GM04503 (cell line): ENCODE measurements at places on chromosomes 11 and 22.

DNA sequence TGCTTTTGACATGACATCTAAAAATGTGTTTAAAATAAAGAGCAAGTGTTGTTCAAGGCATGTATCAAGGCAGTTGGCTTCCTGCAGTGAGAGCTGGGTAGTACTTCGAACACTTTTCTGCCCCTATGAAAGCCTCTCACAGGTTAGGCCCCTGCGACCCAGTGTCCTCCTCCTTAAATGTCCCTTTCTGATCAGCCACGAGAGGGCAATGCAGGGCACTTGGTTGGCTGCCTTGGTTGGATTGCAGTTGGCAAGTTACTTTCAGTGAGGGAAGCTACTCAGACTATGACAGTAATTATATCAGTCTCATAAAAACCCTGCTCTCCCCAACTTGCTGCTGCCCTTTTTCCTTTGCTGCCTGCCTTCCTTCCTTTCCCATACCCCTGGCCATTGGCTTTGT, 743.8 kb downstream of the NTM start:
- no peak for DNase-seq

GRCh38 chr11:2732261-2732939, 32.6 kb upstream of the KCNQ1OT1 start:
- no peak for DNase-seq

DNA sequence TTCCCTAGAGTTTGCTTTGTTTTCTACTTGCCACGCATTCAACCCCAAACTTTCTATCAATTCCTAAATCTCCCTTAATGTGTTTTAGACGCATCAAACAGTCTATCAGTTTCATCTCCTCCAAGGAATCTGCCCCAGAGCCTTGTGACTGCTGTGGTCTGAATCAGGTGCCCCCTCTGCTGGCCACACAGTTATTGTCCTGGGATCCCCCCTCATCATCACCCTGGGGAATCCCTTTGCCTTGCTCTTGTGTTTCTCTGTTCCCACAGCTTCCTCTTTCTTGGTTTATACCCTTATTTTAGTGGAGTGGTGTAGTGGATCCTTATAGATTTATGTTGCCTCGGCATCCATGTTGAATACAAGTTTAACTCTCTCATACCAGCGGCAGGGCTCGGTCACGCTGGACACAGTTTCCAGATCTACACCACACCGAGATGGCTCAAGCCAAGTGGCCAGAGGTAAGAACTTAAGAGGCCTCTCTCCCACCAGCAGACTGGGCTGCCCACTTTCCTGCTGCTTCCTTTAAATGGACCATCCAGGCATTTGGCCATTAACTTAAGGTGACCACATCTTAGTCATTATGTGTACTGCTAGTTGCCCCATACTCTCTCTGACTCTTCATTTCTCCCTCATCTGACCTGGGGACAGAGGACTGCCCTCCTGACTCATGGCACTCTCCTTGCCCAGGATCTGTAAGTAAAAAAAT, 8.2 kb downstream of the UPB1 start:
- no peak for DNase-seq

DNA sequence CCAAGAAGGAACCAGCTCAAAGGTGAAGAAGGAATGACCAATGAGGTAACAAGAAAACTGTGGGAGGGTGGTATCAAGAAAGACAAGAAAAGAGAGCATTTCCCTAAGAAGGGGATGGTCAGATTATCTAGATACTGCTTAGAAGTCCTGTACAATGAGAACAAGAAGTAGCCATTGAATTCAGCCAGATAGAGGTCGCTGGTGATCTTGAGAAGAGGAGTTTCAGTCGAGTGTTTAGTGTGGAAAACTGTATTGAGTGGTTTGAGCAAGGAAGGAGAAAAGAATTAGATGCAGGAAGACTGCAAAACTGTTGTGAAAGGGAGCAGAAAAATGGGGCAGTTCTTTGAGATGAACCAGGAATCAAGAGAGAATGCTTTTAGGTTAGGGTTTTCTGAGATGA, 74.6 kb upstream of the FAT3 start:
- no peak for DNase-seq

- DNase-seq, result no peak
Measured at GRCh38 chr22:32338757-32339156, 18.9 kb upstream of the RFPL3 start.

DNA sequence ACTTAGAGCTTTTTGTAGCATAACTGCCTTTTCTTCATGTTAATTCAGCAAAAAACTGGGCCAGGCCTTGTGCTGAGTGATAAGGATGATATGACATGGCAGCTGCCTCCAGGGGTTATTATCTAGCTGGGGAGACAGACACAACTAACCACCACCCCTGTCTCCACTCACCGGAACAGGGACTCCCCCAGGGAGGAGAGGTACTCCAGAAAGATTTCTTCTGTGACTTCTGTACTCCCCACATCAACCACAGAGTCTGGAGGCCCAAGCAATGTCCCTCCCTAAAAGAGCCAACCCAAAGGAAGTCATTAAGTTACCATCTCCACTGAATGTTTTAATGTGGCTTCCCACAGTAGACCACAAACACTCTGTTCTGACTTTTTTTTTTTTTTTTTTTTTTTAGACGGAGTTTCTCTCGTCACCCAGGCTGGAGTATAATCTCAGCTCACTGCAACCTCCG, 14.3 kb upstream of the PMM1 start:
- DNase-seq, result no peak

- DNase-seq, result no peak
Measured at GRCh38 chr11:120703358-120704152, 192.0 kb downstream of the GRIK4 start.

DNA sequence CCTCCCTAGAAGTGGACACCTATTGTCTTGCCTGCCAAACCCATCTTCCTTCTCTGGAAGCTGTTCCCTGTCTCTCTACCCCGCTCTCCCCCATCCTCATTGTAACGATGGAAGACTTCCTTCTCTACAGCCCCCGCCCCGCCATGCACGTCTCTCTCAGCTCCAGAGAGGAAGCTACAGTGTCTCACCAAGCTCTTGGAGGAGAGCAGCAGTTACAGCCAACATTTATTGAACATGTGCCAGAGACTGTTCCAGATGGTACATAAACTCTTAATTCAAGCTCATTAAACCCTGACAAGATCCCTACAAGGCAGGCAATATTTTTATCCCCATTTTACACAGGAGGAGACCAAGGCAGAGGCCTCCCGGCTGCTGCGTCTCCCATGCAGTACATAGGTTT, 15.1 kb downstream of the MCHR1 start:
- no peak for DNase-seq

DNA sequence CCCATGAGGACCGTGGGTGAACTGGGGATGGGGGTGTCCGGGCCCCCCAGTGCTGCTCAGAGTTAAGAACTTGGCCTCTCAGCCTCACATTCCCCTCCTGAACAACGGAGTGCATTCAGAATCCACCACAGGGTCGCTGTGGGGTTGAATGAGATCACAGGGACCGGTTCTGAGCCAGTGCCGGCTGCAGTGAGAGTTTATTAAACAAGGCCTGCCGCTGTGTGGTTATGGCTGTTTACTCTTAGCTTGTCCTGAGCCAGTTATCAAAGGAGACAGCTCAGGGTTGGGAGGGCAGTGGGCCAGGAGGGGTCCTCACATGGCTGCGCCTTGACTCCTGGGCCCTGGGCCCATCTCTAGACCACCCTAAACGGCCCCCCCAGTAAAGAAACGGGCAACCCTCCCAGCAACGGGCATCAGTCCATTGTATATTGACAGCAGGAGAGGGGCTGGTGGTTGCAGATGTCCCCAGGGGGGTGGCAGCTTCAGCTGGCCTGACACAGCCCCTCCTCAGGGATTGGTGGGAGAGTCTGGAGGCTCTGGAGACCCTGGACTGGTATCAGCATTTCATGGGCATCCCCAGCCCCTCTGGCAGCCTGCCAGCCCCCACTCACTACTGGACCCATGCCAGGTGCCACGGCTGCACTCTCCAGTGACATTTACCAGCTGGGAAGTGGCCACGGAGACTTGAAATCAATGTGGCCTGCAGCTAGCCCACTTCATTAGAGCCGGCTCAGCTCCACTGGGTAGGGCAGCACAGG, 15.1 kb upstream of the CABP7 start:
- DNase-seq, result no peak

DNA sequence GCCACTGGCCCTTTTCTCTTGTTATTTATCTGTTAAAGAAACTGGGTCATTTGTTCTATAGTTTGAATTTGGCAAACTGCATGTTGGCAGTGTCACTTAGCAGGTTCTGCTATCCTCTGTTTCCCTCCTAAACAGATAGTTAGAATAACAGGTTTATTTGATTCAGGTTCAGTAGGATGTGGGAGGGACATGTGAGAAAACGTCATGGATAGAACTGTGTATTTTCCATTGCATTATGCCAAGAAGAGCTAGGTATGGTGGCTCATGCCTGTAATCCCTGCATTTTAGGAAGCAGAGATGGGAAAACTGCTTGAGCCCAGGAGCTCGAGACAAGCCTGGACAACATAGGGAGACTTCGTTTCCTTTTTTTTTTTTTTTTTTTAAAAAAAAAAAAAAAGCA, 24.3 kb downstream of the PATL1 start:
- no peak for DNase-seq

DNA sequence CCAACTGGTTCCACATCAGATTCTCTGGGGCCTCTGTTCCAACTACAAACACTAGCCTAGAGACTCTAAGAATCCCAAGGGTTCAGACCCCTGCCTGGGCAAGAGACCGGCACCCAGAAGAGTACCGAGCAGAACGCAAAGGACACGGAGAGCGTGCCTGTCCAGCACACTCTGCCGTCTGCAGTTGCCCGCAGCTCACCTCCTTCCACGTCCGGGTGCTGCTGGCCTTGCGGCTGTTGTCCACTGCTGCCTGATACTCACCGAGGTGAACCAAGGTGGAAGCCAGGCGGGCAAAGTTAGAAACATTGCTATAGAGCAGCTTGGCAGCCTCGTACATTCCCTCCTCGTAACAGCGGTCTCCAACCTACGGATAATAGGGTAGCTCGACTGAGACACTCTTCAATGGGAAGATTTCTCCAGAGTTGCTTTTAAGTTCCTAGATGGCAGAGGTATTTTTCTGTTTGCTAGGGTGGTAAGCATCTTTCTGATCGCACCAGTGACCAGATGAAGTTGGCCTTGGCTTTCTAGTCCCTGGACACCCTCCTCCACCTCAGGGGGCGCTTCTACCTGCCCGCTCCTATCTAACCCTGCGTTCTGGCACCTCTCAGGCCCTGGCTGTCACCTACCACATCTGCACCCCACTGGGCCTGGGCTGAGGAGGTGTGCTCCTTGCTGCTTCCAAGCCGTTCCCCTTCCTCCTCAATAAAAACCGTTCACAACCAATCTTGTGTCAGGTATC, 22.8 kb upstream of the SLC25A1 start:
- no peak for DNase-seq

DNA sequence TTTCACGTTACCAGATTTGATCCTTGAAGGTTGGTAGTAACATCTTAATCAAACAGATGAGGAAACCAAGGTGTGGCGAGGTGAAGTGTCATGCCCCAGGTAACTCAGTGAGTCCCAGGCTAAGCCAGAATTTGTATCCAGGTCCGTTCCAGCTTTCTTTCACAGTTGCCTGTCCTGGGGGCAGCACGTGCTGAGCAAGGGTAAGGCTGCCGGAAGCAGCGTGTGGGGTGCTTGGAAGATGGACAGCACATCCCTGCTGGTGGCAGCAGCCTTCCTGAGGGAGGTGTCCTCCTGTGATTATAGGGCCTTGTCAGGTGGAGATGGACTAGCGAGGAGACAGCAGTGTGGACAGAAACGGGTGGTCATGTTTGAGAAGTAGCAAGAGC, 50.9 kb downstream of the TRIOBP start:
- DNase-seq, result no peak

- DNase-seq, result no peak
Measured at GRCh38 chr11:87212891-87213290, 175.2 kb downstream of the TMEM135 start.

GRCh38 chr11:117882311-117882905, 6.0 kb upstream of the FXYD6 start:
- no peak for DNase-seq

GRCh38 chr11:47589584-47589976, 3.1 kb downstream of the FAM180B start:
- no peak for DNase-seq

DNA sequence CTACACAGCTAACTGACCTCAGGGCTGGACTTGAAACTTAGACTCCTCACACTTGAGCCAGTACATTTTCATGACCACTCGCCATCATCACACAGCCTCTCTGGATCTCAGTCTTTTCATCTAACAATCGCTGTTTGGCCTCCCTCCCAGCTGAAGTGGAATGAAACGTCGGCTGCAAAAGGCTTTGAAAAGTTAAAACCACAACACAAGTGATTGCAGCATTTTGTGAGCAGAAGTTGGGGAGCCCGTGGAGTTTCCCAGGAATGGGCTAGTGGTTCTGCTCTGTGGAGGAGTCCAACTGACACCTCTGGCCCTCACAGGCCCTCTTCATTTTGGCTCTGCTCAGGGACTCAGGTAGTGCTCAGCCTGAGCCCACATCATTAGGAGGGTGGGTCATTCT, 35.9 kb upstream of the TRIM29 start:
- DNase-seq, result no peak

GRCh38 chr11:111762981-111763643, 3.1 kb downstream of the PPP2R1B start:
- DNase-seq, result no peak

- DNase-seq, result no peak
Measured at GRCh38 chr11:40285558-40285957, 1173.9 kb downstream of the LRRC4C start.
